ENCODE measurements at places on chromosomes 12 and 14. TPM values are rescaled to one million over a fixed set of nuclear protein-coding genes. Genes with fewer than 3 reads are reported as not detected.

DNA sequence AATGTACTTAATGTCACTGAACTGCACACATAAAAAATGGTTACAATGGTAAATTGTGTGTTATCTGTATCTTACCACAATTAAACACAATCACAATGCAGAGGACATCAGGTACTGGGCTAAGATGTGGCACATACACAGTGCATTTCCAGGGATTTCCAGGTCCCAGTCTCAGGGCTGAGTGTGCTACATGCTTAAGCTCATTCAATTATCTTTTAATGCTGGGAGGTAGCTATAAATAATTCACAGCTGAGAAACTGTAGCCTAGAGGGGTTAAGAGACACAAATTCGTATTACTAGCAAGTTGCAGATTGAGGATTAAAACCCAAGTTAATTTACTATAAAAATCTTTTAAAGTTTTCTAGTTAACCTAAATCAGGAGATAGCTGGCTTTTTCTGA, 67.1 kb downstream of the CRACR2A start:
- no peak overlapping the region for H3K4me3 ChIP-seq
- H3K27ac ChIP-seq, result no peak overlapping the region
- H3K36me3 ChIP-seq, result no peaks in the 10 kb centered on the region
- no peaks in the 10 kb centered on the region for H3K27me3 ChIP-seq

GRCh38 chr12:54350743-54351142, 13.5 kb downstream of the GPR84 start:
- H3K36me3 ChIP-seq, result peaks cover 19% of the 10 kb centered on the region
- 0 out of 2 replicates have a peak, but pooled peaks cover 5% of the 10 kb centered on the region for H3K4me1 ChIP-seq
- no peak for DNase-seq
- no peak overlapping the region for H3K4me3 ChIP-seq

GRCh38 chr14:38078393-38078792, 129.3 kb upstream of the SSTR1 start:
- no peaks in the 10 kb centered on the region for H3K36me3 ChIP-seq
- H3K27ac ChIP-seq, result no peak overlapping the region
- H3K4me1 ChIP-seq, result no peaks in the 10 kb centered on the region
- no peak overlapping the region for H3K4me3 ChIP-seq
- no peak for DNase-seq
- no peaks in the 10 kb centered on the region for H3K27me3 ChIP-seq

DNA sequence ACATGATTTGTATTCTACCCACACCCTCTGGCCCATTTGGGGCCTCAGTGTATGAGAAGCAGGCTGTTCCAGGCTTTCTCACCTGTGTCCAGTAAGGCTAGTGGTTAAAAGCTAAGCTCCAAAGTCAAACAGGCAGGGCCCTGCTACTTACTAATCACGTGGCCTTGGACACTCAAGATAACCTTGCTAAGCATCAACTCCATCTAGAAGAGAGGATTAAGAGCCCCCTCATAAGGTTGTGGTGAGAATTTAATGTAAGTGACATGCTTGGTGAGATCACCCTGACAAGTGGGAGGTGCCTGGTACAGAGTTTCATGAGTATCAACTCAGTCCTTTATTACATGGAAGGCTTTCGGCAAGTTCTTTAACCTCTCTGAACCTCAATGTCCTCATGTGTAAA, 17.8 kb downstream of the ACSM4 start:
- H3K27ac ChIP-seq, result no peak overlapping the region
- H3K4me3 ChIP-seq, result no peak overlapping the region
- no peak for DNase-seq
- no peaks in the 10 kb centered on the region for H3K36me3 ChIP-seq
- no peaks in the 10 kb centered on the region for H3K4me1 ChIP-seq
- H3K27me3 ChIP-seq, result no peaks in the 10 kb centered on the region

DNA sequence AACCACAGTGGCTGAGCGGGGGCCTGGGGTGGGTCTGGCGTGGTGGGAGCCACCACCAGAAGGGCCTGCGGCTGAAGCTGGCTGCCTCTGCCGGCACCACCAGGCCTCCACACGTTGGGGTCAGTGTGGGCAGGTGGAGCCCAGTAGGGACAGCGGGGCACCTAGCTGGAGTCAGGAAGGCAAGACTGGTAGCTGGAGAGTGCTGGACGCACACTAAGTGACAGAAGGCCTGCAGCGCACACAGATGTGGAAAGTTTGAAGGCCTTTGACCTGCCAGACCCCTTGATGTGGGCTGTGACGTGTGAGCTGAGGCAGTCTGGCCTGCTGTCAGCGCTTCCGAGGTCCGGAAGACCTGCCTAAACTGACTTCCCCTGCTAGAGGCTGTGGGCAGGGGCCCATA, 26.3 kb downstream of the RIN3 start:
- no peak overlapping the region for H3K4me3 ChIP-seq
- H3K27ac ChIP-seq, result no peak overlapping the region
- no peaks in the 10 kb centered on the region for H3K36me3 ChIP-seq
- DNase-seq, result no peak
- no peaks in the 10 kb centered on the region for H3K4me1 ChIP-seq

DNA sequence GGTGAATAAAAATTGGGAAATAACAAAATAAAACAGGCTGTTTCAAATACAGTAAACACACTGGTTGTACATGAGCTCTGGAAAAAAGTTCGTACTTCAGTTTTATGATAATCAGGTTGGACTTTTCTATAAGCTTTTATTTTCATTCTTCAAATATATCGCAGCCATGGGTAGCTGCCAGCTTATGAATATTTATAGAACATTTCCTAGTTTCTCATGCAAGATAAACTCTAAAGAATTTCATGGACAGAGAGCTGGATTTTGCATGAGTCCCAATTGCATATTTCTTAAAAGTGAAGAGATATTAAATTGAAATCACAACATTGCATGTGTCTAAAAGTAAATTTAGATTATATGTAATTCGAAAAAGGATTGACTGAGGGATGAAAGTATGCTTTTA, 827.6 kb downstream of the SLC6A15 start:
- H3K27ac ChIP-seq, result no peak overlapping the region
- no peaks in the 10 kb centered on the region for H3K27me3 ChIP-seq
- no peaks in the 10 kb centered on the region for H3K36me3 ChIP-seq

GRCh38 chr14:53979747-53980642, 23.4 kb upstream of the BMP4 start:
- no peak for DNase-seq
- no peak overlapping the region for H3K4me3 ChIP-seq

- no peaks in the 10 kb centered on the region for H3K36me3 ChIP-seq
- H3K27me3 ChIP-seq, result no peaks in the 10 kb centered on the region
- no peaks in the 10 kb centered on the region for H3K4me1 ChIP-seq
- no peak for DNase-seq
- no peak overlapping the region for H3K27ac ChIP-seq
- no peak overlapping the region for H3K4me3 ChIP-seq
Observed at GRCh38 chr12:58668871-58669270, 251.4 kb downstream of the LRIG3 start.

DNA sequence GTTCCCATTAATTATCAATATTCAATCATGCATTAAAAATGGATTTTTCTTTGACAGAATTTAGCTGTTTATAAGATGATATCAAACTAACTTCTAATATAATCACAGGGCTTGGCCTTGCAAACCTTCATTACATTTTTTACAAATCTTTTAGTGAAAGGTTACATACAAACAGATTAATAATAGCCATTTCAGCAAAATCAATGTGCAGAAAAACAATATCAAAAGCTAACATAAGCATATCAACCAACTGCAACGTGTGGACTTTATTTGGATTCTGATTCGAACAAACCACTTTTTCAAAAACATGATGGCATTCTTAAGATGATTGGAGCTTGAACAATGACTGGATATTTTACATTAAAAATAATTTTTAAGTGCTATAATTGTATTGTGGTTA, 93.6 kb downstream of the OTX2 start:
- no peaks in the 10 kb centered on the region for H3K27me3 ChIP-seq
- no peaks in the 10 kb centered on the region for H3K36me3 ChIP-seq
- no peaks in the 10 kb centered on the region for H3K4me1 ChIP-seq

- no peaks in the 10 kb centered on the region for H3K4me1 ChIP-seq
- H3K27ac ChIP-seq, result no peak overlapping the region
- H3K36me3 ChIP-seq, result no peaks in the 10 kb centered on the region
- no peak overlapping the region for H3K4me3 ChIP-seq
Observed at GRCh38 chr14:60101786-60102185, 10.1 kb downstream of the PCNX4 start.

DNA sequence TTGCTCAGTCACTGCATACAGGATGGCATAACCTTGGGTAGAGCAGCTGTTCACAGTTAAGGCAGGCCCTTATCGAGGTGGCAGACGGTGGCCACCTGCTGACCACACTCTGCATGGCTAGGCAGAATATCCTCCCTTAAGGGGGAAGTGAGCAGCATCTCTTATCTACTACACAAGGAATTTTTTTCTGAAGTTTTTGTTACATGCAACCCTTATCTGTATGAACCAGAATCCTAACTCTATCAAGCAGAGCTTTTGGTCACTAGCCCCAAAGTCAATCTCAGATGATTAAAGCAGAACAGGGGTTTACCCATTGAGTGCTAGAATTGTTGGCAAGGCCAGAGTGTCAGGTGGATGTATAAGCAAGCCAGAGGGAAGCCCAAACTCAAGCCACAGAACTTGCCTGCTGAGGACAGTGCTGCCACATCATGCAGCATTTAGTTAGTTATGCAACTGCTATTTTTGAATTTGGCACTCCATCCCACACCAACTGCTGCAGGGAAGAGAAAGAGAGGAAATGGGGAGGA, 192.8 kb downstream of the TBX5 start:
- no peaks in the 10 kb centered on the region for H3K27me3 ChIP-seq
- H3K36me3 ChIP-seq, result no peaks in the 10 kb centered on the region
- no peak overlapping the region for H3K27ac ChIP-seq
- DNase-seq, result no peak

DNA sequence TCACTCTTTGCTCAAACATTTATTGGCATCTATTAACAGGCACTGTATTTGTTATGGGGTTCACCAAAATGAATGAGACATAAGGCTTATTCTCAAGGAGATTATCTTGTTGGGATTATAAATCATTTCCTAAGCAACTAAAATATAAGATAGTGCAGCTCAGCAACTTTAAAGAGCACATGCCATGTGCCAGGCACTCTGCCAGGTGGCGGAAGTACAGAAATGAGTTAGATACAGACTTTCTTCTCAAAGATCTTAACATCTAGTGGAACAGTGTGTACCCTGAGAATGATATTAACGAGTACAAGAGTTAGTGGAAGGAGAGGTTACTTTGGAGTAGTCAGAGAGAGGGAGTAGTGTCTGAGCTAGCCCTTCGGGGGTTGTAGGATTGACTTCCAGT, 28.4 kb upstream of the TOMM20L start:
- no peak overlapping the region for H3K4me3 ChIP-seq
- peaks cover 22% of the 10 kb centered on the region for H3K36me3 ChIP-seq
- no peaks in the 10 kb centered on the region for H3K4me1 ChIP-seq
- no peak overlapping the region for H3K27ac ChIP-seq
- no peak for DNase-seq

GRCh38 chr12:91506452-91506851, 323.8 kb upstream of the DCN start:
- no peak for DNase-seq
- H3K27me3 ChIP-seq, result no peaks in the 10 kb centered on the region
- no peak overlapping the region for H3K27ac ChIP-seq
- H3K36me3 ChIP-seq, result no peaks in the 10 kb centered on the region
- no peaks in the 10 kb centered on the region for H3K4me1 ChIP-seq

DNA sequence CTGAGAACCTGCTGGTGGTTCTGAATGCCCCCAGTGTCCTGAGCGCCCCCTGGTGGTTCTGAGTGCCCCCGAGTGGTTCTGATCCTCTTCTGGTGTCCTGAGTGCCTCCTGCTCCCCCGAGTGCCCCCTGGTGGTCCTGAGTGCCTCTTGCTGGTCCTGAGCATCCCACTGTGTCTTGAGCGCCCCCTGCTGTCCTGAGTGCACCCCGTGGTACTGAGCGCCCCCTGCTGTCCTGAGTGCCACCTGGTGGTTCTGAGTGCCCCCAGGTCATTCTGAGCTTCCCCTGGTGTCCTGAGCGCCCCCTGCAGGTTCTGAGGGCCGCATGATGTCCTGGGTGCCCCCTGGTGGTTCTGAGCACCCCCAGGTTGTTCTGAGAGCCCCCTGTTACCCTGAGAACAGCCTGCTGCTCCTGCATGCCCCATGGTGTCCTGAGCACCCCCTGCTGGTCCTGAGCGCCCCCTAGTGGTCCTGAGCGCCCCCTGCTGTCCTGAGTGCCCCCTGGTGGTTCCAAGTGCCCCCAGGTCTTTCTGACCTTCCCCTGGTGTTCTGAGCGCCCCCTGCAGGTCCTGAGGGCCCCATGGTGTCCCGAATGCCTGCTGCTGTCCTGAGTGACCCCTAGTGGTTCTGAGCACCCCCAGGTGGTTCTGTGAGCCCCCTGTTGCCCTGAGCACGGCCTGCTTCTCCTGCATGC, 1165.4 kb downstream of the TMEM121 start:
- no peaks in the 10 kb centered on the region for H3K4me1 ChIP-seq
- H3K4me3 ChIP-seq, result no peak overlapping the region
- peak; percentile 61 for DNase-seq
- no peaks in the 10 kb centered on the region for H3K27me3 ChIP-seq

DNA sequence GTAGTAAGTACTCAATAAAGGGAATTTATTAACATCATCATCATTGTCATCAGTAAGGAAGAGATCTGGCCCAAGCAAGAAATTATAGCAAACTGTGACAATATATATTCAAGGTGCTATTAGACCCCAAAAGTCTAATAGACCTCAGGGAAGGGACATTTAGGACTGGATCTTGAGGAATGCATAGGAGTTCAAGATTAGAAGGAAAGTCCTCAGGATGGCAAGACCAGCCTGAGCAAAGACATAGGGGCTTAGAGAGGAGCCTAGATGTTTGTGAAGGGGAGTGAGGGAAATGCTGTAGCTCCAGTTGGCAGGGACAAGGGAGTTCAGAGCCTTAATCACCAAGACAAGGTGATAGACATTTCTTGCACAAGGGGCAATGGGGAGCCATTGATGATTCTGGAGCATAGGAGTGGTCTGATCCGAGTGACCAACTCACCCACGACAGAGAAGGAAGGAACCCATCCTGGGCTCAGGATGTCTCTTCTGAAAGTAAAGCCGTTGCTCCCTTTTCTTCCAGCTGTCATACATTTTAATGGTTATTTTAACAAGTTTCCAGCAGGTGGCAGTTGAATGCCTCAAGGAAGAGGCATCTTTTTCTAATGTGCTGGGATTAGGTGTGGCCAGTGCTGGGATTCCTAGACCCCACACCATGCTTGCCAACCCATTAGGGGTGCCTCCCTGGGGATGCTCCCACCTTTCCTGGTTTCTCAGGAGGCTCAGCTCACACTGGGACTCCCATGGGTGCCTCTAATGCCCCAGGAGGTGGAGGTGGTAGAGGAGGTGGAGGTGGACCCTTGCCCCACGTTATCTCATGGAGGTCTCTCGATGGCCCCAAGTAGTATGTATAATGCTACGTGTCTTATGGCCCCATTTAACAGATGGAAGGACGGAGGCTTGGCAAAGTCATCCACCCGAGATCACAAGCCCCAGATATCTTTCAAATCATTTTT, 37.8 kb downstream of the PHETA1 start:
- no peak overlapping the region for H3K27ac ChIP-seq
- peak; percentile 22 for DNase-seq
- no peaks in the 10 kb centered on the region for H3K36me3 ChIP-seq
- no peaks in the 10 kb centered on the region for H3K4me1 ChIP-seq

GRCh38 chr12:52860102-52860823, 11.5 kb upstream of the KRT78 start:
- no peak overlapping the region for H3K27ac ChIP-seq
- H3K36me3 ChIP-seq, result no peaks in the 10 kb centered on the region
- no peak overlapping the region for H3K4me3 ChIP-seq

CHST11 gene
- 11.4 TPM for total RNA-seq

OVCH1 gene
- not detected for total RNA-seq

MYH6 gene
- not detected for total RNA-seq

HHIPL1 gene
- 2.1 TPM for total RNA-seq

OR4Q2 gene
- not detected for total RNA-seq

NTF3 gene
- not detected for total RNA-seq

HSPB8 gene
- 2.0 TPM for total RNA-seq

STON2 gene
- total RNA-seq, result 0.36 TPM

GPR33 gene
- not detected for total RNA-seq

POU6F1 gene
- 3.1 TPM for total RNA-seq

SLC22A17 gene
- 3.2 TPM for total RNA-seq
